Stimulated activated naive CD4-positive, alpha-beta T cell treated with Interleukin-2 at 50 U/mL for 16 hours (primary cell): ENCODE measurements at places on chromosomes 7 and 10.

DNA sequence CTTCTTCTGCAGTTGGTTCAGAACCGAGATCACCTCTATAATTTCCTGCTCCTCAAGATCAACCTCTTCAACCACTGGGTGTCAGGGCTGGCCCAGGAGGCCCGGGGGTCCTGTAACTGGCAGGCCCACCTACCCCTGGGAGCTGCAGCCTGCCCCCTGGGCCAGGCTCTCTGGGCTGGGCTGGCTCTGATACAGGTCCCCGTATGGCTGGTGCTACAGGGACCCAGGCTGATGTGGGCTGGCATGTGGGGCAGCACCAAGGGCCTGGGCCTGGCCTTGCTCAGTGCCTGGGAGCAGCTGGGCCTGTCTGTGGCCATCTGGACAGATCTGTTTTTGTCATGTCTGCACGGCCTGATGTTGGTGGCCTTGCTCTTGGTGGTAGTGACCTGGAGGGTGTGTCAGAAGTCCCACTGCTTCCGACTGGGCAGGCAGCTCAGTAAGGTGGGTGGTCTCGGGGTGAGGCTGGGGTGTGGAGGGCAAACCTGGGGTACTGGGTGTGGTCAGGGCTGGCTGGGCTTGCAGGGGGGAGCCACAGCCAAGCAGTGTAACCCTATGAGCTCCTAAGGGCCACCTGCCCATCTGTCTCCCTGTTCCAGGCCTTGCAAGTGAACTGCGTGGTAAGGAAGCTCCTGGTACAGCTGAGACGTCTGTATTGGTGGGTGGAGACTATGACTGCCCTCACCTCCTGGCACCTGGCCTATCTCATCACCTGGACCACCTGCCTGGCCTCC is 4.2 kb downstream of the TMEM270 start:
- DNase-seq, result no peak

DNA sequence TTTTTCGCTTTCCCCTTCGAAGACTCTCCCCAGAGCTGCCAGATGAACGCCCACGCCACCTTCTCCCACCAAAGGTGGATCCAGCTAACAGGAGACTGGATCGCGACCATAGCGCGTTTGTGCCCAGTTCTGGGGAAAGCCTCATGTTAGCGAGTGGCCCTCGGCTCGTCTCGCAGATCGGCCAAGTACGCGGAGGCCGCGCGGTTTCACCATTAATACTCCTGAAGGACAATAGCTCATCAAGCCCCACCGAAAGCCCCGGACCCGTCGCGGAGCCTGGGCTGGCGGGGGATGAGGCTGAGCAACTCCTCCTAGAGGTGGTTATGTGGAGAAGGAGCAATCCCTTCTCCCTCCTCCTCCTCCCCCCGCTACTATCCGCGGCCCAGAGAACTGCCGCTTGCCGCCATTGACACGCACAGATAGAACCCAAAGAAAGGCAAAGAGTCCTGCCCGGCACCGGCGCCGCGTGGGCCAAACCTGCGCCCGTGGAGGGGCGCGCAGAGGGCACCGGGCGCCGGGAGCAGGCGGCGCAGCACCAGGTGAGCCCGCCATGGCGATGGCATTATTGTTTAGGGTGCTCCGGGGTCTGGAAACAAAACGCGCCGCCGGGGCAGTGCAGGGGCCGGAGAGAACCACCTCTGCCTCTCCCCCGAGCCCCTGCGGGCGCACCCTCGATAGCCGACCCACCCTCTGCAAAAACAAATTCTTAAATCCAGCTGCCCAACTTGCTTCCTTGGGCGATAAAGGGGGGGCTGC is at the start of gene MACROH2A2:
MACROH2A2 (plus strand) TSS at position 385 of the 756 bp plus-strand sequence. CDS start 22,813 bp downstream, outside the sequence.
- no peak for DNase-seq

DNA sequence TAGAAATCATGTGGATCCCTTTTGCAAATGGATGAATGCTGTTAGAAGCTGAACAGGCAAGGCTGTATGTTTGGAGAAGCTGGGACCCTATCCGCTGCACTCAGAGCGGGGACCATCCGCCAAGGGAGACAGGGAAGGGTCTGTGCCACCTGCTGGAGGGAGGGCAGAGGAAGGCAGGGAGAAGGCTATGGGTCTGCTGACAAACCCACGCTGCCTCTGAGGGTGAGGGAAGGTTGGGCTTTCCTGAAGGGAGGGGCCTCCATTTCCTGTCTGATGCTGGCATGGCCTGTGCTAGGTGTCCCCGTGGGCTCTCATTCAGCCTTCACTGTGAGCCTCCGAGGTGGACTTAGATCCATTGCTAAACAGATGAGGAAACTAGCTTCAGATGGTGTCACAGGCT is 5.3 kb upstream of the CRHR2 start:
- DNase-seq, result no peak

GRCh38 chr7:139231513-139232376 is 708 bp downstream of the UBN2 start:
- no peak for DNase-seq

GRCh38 chr10:218798-219197 is 83.5 kb downstream of the ZMYND11 start:
- DNase-seq, result no peak

DNA sequence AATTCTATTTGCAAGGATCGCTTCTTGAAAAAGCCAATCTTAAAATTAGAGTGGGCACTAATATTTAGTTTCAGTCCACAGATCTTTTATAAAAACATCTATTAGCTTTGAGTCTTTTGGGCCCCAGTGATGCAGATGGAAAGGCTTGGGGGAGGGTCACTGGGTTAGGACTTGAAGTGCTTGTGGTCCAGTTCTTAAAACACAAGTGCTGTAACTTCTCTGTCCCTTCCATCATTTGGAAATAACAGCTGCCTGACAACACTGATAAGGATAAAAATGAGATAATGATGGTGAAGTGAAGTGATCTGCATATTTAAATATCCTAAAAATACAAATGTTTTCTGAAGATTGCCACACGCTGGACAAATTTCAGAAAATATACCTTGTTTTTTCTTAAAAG is 37.1 kb upstream of the ZRANB1 start:
- DNase-seq, result no peak

GRCh38 chr7:38942431-38943051 is 33.5 kb upstream of the VPS41 start:
- DNase-seq, result no peak

DNA sequence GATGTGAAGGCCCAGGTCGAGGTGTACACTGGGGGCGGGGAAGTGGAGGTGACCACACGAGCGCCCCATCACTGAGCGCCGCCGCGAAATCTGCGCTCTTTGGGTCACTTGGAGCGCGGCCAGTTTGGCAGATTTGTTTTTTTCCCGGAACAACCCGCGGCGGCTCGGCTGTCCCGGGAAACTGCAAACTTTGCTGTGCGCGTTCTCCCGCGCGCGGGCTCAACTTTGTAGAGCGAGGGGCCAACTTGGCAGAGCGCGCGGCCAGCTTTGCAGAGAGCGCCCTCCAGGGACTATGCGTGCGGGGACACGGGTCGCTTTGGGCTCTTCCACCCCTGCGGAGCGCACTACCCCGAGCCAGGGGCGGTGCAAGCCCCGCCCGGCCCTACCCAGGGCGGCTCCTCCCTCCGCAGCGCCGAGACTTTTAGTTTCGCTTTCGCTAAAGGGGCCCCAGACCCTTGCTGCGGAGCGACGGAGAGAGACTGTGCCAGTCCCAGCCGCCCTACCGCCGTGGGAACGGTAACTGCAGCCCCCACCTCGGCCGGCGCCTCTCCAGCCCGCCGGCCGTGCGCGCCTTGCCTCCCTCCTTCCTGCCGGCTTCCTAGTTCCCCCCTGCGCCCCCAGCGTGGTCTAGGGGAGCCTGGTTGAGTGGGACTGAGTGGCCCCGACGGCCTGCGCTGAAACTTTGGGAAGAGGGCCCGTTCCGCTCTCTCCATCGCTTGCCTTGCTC is at the start of gene CASP7:
CASP7 (plus strand) TSS at position 450 of the 727 bp plus-strand sequence. CDS start 17,582 bp downstream, outside the sequence.
- peak; percentile 77 for DNase-seq

GRCh38 chr7:129908181-129908580 is 44.6 kb downstream of the UBE2H start:
- no peak for DNase-seq

DNA sequence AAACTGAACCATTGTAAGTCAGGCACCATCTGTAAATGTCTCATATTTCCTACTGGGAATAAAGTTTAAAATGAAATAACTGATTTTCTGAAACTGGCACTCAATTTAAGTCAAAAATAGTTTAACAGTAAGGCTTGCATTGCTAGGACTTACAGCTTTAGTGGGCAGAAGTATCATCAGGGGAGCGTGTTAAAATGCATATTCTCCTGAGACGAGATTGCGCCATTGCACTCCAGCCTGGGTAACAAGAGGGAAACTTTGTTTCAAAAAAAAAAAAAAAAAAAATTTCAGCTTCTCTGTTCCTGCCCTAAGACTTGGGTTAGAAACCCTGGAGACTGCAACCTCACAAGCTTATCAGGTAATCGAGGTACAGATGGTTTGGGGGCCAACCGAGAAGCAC is 65.4 kb downstream of the UBE3C start:
- no peak for DNase-seq
